ENCODE measurements at places on chromosomes 16 and 17.

DNA sequence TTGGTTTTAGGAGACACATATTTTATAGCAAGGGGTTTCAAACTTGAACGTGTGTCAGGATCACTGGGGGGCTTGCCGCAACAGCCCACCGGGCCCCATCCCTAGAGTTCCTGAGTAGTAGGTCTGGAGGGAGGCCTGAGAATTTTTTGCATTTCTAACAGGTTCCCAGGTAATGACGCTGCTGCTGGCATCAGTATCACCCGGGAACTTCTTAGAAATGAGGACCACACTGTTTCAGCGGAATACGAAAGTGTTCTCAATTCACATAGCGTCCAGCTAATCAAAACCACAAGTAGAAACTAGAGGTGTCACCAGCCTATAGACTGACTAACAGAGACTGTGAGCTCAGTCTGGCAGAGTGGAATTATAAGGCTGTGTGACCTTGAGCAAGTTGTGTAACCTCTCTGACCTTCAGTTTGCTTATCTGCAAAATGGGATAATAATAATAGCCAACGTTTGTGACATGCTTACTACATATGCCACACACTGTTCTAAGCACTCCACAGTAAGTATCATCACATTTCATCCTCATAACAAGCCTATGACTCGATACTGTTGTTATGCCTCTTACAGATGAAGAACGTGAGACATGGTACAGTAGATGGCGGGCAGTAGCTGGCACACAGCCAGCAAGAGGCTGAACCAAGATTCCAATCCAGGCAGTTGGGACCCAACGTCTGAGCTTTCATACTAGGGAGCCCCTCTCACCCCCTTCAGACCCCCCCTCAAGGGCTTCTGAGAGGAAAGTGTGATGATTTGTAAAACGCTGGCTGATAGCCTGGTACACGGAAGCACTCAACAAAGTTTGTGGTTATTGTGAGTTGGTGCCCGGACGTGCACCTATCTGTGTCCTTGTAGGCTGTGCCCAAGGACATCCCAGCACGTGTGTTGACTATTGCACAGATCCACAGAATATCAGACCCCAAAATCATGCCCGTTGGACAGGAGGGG is 4.6 kb upstream of the ICAM2 start:
- no peak for DNase-seq

DNA sequence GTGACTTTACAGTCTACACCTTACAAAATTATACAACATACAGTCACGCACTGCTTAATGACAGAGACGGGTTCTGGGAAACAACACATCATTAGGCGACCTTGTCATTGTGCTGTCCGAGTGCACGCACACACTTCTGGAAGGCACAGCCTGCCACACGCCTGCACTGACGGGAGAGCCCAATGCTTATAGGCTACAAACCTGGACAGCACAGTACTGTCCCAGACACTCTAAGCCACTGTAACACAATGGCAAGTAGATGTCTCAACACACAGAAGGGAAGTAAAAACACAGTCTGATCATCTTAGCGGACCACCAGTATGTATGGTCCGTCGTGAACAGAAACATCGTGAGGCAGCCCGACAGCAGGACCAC is 29.8 kb downstream of the KLHDC4 start:
- no peak for DNase-seq

GRCh38 chr17:17647524-17648178 is 33.6 kb upstream of the RAI1 start:
- no peak for DNase-seq

- DNase-seq: no peak
Observed at GRCh38 chr16:52252680-52253079, 294.3 kb downstream of the TOX3 start.

DNA sequence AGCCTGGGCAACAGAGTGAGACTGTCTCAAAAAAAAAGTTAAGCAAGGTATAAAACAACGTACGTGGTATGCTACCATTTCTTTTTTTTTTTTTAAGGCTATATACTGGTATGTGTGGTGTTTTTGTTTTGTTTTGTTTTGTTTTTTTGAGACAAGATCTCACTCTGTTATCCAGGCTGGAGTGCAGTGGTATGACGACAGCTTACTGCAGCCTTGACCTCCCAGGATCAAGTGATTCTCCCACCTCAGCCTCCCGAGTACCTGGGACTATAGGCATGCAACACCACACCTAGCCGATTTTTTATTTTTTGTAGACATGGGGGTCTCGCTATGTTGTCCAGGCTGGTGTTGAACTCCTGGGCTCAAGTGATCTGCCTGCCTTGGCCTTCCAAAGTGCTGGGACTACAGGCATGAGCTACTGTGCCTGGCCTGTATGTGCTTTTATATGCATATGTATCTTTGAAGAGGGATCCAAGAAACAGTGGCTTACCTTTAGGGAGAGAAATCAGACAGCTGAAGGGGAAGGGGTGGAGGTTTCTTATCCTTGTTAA is 6.5 kb downstream of the CENPV start:
- no peak for DNase-seq

DNA sequence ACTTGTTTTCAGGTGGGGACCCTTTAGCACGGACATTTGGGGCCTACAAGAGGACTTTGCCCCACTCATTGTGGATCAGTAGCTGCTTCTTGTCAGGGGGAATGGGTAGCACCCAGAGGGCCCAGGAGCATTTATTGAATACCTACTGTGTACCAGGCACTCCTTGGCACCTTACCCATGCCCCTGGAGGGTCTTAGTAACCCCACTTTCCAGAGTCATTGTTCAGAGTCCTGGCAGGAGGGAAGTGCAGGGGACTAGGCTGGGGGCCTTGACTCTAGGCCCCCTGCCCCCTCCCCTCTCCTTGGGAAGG is 21.0 kb upstream of the CIBAR2 start:
- no peak for DNase-seq

GRCh38 chr16:10776280-10776679 is 32.6 kb downstream of the NUBP1 start:
- DNase-seq: no peak

DNA sequence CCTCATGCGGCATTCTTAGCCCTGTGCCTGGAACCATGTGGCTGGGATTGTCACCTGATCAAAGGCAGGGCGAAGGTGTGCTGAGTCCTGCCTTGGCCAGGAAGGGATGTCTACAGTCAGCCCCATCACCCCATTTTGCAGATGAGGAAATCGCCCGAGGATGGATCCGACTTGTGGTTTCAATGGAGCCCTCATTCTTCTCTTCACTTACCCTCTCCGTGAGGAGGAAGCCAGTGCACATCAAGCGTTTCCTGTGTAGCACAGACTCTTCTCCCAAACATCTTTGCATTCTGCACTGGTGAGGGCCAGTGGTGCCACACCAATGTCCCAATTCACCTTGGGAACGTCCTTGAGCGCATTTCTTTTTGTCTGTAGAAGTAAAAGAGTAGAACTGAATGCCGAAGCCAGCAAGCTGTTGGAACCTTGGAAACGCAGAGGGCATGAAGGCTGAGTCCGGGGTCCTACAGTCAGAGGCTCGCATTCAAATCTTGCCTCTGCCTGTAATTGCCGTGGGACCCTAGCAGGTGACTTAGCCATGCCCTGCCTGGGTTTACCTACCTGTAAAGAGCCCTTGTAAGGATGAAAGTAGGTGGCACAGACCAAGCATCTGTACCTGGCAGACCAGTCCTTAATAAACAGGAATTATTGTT is 85.4 kb downstream of the IRF8 start:
- DNase-seq: no peak

DNA sequence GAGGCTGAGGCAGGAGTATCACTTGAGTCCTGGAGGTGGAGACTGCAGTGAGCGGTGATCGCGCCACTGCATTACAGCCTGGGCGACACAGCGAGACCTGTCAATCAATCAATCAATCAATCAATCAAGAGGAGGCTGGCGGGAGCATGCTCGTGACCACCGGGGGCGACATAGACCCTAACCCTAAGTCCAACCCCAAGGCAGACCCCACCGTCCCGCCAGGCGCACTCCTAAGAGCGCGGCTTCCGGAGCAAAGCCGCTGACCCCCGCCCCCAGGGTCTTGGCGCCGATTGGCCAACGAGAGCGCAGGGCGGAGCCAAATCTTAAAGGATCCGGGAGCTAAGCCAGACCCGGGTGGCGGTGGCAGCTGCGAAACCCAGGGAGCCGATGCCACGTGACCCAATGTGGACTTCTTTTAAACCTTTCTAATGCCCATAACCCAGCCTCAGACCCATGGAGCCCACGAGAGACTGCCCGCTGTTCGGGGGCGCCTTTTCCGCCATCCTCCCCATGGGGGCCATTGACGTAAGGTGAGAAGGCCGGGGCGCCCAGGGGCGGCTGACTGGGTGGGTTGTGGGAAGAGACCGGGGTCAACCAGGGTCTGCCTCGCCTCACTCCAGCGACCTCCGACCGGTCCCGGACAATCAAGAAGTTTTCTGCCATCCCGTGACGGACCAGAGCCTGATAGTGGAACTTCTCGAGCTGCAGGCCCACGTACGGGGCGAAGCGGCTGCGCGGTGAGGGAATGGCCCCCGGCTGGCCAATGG is at the start of gene RANGRF:
TSS of gene RANGRF (plus strand) at position 335 of the 767 bp plus-strand sequence. CDS start at position 454, 119 bp downstream.
- peak; percentile 80 for DNase-seq

- DNase-seq: no peak
Observed at GRCh38 chr16:996681-997080, 15.1 kb downstream of the SOX8 start.

DNA sequence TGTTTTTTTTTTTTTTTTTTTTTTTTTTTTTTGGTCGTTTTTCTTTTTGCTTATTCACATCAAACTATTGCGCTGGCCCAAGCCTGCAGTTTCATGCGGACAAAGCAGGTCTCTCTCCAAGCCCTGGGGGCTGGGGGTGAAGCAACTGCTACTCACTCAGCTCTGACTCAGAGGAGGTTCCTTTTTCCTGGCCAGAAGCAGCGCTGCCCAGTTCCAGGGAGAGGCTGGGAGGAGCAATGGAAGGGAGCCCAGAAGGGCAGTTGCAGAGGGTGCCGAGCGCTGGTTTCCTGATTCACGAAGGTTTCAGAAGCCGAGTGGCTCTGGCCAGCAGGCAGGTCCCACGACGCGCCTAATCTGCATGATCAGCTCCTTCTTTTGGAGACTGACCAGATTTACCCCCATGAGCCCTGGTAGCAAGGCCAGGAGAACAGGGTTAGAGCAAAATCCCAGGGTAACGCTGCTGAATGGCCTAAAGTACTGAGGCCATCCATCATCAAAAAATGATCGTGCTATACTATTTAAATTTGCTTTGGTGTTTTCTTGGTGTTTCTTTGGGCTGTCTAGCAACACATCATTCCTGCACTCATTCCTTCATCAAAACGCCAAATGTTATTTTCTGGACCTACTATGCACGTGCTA is 144.7 kb upstream of the SOX9 start:
- peak; percentile 65 for DNase-seq

DNA sequence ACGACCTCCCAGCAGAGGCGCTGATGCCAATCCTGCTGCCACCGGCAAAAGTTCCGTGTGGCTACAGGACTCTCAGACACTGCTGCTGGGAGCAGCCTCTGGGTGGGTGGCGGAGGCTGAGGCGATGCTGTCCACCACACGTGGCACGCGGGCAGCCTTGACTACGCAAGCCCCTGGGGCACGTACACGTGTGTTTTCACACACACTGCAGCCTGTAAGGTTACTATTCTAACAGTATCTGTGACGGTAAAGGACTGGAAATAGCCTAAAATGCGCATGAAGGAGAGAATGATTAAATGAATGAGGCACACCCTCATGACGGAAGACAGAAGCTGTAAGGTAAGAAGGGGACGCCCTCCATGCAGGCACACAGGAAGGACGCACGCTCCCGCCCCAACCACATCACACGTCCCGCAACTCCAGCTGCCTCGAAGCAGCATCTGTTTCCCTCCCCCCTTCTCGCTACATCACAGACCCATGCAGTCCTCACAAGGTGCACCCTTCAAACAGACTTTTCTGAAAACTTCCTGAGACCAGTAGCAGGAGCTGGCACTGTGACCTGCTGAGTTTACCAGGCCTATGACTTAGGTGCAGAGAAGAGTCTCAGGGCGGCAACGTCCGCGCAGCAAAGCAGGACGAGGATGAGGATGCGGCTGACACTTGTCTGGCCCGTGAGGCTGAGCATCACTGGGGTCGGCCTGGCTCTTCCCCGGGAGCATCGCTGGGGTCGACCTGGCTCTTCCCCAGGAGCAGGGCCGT is 28.7 kb upstream of the FASN start:
- DNase-seq: no peak

GRCh38 chr17:57902117-57902799 is 52.4 kb upstream of the MRPS23 start:
- DNase-seq: no peak

DNA sequence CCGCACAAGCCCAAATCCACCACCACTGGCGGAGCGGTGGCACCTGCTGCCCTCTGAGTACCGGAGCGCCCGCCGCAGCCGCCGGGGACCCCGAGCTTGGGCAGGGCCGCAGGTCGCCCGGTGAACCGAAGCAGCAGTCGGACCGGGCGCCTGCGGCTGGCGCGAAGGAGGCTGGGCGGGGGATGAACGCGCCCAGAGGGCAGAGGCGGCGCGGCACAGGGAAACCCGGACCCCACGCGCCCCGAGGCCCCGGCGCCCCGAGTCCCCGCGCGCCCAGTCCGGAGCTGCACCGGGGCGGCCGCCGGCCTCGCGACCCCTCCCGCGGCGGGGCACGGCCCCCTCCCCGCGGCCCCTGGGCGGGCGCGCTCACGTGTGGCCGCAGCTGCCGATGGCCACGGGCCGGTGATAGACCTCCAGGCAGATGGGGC is 393 bp downstream of the RNF166 start:
- DNase-seq: no peak

GRCh38 chr17:40279402-40279801 is 8.3 kb upstream of the CDC6 start:
- DNase-seq: no peak

- no peak for DNase-seq
Observed at GRCh38 chr16:66511602-66512271, 38.2 kb downstream of the TK2 start.

GRCh38 chr17:77580531-77581270 is 377.8 kb upstream of the TNRC6C start:
- no peak for DNase-seq

GRCh38 chr16:2952679-2953078 is 11.4 kb upstream of the KREMEN2 start:
- no peak for DNase-seq

DNA sequence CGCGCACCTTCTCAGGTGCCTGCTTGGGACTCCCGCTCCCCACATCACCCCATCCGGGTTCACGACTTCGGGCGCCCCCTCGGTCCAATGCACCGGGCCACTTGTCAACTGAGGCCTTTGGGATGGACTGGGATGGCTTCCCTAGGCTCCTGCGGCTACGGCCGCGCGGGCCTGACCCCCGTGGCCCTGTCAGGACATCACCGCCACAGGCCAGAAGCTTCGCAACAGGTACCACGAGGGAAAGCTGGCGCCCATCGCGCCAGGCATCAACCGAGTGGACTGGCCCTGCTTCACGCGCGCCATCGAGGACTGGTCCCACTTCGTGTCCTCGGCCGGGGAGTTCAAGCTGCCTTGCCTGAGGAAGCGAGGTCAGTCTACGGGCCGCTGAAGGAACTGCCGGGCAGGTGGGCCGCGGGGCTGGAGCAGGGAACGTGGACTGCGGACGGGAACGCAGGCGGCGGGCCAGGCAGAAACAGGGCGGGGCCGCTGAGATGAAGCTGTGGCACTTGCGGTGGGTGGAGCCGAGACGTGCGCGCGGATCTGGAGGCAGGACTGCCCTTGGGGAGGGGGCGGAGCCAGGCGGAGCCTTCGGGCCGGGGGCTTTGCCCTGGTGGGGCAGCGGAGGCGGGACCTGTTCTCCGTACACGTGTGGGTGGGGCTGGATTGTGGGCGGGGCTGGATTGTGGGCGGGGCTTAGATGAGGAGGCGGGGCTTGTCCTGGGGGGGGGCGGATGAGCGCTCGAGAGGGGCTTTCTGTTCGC is 13.7 kb upstream of the CNGB1 start:
- DNase-seq: peak; percentile 19

- no peak for DNase-seq
Observed at GRCh38 chr17:4701116-4701515, 2.8 kb downstream of the PELP1 start.

Measured in hippocampal formation (tissue), 2 donors.